ENCODE measurements at places on chromosomes 2 and 18.

DNA sequence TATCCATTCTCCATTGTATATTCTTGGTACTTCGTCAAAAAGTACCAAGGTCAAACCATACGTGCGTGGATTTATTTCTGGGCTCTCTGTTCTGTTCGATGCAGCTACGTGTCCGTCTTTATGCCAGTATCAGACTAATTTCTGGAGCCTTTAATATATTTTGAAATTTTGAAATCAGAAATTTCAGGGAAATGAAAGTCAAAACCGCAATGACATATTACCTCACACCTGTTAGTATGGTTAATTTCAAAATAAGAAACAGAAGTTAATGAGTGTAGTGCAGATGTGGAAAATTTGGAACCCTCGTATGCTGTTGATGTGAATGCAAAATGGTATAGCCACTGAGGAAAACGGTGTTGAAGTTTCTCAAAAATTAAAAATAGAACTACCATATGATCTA lies 156.1 kb upstream of the TRIB2 start:
- DNase-seq, result no peak

- no peak for DNase-seq
Observed at GRCh38 chr2:6872394-6872793, 5.2 kb upstream of the RSAD2 start.

DNA sequence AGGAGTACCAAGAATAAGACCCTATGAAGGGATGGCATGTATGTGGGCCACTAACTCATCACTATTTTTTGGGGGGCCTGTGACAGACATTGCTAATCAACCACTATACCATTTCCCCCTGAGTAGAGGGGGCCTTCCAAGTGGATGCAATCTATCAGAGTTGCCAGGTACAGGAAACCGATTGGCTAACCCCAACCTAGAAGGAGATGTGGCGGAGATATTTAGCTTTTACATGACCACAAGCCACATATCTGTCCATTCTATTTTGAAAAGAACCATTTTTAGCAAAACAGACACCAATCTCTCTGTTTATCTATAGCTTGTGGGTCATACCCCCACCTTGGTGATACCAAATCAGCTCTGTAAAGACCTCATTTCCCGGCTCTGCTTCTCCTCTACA lies 51.0 kb downstream of the PAX8 start:
- no peak for DNase-seq

DNA sequence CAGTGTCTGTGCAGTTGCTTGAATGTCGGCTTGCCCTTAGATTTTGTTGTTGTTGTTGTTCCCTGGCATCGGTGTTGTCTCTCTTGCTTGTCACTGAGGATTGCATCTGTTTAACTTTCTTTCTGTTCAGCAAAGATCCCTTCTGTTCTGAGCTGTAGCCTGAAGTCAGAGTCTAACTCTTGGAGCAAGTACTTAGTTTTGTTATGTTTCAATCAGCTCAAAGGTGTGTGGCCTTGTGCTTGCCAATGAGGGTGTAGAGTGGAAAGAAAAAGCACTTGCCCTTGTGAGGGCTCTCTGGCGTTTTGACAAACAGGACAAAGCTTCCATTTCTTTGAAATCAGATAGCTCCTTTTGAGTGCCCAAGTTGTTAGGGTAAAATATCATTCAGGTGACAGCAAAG lies 757.1 kb upstream of the CDH7 start:
- no peak for DNase-seq

GRCh38 chr2:170236680-170237047 lies 58.7 kb downstream of the MYO3B start:
- no peak for DNase-seq

DNA sequence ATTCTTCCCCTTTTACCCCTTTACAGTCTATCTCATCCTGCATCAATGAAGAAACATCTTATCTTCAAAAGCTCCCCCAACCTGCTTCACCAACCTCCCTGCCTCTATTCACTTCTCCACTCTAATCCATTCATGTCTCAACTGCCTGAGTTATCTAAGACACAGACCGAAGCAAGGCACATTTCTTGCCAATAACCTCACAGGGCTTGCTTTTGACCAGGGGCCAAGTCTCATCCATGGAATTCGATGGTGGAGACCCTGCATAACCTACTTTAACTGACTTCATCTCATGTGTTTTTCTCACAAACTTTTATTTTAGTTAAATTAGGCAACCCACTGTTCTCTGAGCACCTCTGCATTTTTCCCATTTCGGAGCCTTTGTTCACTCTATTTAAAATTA lies 69.7 kb downstream of the MYCN start:
- no peak for DNase-seq

DNA sequence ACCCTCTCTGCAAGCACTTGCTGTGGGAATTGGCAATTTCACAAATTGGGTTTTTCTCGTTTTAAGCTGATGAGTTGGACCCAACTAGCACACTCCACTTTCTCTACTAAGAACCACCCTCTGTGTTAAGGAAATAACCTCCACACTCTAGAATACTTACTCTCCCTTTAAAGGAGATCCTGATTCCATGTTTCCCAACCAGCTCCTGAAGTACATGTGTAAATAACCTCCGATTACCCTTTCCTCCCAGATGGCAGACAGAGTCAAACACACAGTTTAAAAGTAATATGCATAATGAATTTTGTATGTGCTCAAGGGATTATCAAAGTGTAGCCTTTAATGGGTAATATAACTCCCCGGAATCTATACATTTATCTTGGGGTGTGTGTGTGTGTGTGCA lies 171.3 kb upstream of the OSR1 start:
- DNase-seq, result no peak

DNA sequence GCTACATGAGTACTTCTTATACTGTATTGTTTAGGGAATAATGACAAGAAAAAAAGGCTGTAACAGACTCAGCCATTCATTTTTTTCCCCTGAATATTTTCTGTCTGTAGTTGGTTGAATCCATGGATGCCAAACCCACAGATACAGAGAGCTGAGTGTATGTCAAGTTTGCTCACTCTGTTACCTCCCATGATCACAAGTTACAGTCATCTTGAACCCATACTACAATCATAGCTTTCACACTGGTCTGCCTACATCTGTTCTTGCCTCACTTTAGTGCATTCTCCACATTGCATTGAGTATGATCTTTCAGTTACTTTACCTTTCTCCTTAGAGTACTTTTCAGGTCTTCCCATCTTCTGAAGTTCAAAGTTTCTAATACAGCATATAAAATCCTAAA lies 94.0 kb downstream of the BIRC6 start:
- DNase-seq, result no peak

GRCh38 chr18:9614401-9615279 lies at the start of gene PPP4R1:
TSS of gene PPP4R1 (minus strand) at chr18:9614559. CDS start at chr18:9614484, 75 bp downstream.
- no peak for DNase-seq

- DNase-seq, result no peak
Observed at GRCh38 chr2:102753563-102754159, 8.2 kb upstream of the TMEM182 start.

DNA sequence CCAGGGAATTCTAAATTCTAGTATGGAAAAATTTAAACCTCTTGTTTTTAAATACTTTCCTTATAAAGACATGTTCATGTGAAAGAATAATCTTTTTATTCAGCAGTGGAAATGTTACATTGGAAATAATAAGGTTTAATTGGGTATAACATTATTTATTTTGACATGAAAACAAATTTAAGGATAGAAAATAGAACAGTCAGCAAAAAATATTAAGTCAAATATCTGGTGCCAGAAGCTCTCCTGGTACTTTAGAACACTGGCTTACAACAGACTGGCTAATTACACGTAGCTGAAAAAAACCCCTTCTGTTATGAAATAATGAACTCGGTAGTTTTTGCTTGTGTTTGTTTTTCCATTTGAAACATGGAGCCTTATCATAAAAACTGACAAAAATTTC lies 447.9 kb downstream of the DSEL start:
- no peak for DNase-seq

GRCh38 chr18:43161528-43161927 lies 46.0 kb upstream of the RIT2 start:
- DNase-seq, result no peak

- DNase-seq, result no peak
Observed at GRCh38 chr18:51867767-51868166, 472.2 kb upstream of the DCC start.

DNA sequence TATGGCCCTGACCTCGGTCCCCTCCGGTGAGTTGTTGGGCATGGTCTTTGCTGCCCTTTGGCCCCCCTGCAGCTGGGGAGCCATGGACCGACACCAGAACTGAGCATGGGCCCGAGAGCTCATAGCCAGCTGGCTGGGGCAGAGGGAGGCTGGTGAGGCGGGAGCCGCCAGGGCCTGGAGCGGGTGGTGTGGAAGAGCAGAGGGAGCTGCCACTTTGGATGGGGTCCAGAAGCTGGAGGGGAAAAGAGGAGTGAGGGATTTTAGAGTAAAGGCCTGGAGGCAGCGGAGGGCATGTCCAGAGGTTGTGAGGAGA lies 16.5 kb upstream of the CNNM3 start:
- DNase-seq, result no peak

- no peak for DNase-seq
Observed at GRCh38 chr2:77310416-77310815, 211.8 kb downstream of the LRRTM4 start.

DNA sequence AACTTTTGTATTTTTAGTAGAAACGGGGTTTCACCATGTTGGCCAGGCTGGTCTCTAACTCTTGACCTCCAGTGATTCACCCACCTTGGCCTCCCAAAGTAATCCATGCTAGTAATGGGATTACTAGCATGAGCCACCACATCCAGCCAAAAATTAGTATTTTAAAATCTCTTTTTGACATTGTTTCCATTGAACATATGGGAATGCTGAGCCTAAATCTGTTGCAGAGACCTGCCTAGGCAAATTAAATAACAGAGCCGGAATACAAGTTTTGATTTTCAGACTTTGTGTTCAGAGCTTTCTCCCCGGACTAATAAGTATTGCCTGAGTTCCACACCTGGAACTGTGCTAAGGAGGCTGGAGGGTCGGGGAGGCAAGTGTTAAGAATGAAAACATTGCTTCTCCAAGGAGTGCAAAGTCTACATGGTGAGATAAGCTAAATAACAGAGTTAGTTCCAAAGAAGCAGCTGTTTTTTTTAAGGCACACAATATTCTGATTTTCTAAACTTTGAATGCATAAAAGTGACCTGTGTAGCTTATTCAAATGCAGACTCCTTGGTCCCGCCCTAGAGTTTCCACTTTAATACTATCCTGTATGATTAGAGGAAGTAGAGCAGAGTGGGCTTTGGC lies 150.6 kb upstream of the CELF4 start:
- DNase-seq, result no peak

- no peak for DNase-seq
Observed at GRCh38 chr2:227106845-227107759, 56.9 kb downstream of the COL4A4 start.

DNA sequence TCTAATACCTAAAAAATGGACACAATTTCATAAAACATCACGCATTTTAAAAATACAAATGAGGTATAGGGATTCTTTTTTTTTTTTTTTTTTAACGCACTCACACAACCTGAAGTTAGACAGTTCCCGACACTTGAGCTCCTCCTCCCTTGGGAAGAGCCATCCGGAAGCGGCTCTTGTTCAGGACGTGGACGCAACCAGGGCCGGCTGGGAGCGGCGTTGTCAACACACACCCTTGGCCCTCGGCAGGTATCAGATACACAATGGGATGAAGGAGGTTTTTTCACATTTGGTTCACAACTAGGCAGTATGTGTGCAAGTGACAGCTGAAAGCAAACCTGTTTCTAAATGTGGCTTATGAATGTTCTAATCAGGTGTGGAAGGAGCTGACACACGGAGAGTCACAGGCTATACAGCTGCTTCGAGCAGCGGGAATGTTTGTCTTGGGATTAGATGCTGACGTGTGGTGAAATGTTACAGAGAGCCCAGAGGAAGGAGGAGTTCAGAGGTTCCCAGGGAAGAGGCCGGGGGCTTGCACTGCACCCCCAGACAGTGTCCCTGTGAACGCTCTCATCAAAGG lies 111.1 kb downstream of the PXDN start:
- DNase-seq, result no peak

DNA sequence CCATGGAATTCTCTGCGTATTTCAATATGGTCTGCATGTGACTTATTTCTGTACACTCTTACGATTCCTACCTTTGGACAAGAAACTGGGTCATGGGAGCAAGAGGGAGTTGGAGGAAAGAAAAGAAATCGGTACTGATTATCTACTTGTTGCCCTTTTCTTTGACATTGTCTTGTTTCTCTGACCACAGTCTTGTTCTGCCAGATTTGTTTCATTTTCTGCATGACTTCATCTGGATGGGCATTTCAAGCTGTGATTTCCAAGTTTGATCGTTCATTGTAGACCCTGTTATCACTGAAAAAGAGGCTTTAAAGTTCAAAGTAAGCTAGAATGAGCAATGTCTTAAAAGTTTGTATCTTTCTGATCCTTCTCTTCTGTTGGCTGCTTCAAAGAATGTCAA lies 2186.3 kb upstream of the CELF4 start:
- DNase-seq, result no peak

All from cortex of kidney (tissue), 1 donor.